ENCODE measurements at places on chromosomes 2 and 18.
A peak's percentile ranks its signal among the peaks of the same experiment; 100 is the strongest.

- peak; percentile 47 for DNase-seq
These were observed 131.3 kb downstream of the COL6A3 start for GRCh38 chr2:237282568-237283128.

- no peak for DNase-seq
These were observed 70.5 kb downstream of the PSMG2 start for GRCh38 chr18:12773369-12773768.

- DNase-seq: peak; percentile 68
These were observed 200.6 kb upstream of the RASGRP3 start for GRCh38 chr2:33275689-33276444.

DNA sequence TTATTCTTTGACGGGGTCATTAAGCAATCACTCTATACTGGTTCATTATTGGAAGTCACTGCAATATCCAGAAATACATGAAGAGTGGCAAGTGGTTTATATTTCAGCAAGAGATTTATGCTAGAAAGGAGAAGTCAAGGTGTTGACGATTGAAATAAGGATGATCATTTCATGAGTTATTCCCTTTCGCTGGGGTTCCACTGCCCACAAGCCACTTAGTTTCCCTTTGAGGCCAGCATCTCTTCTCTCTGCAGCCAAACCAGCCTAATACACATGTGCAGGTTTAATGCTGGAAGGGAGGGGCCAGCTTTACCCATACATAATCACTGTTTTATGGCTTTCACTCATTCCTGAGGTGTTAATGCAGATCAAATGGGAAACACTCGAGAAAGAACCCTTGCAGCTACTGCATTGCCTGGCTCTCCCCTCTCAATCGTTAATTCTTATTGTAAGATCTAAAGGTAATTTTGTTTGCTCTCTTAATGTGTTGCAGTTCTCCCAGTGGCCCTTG is 108.4 kb downstream of the MEIS1 start:
- no peak for DNase-seq

- DNase-seq: no peak
These were observed 6.9 kb downstream of the CCDC195 start for GRCh38 chr2:224709301-224709700.

DNA sequence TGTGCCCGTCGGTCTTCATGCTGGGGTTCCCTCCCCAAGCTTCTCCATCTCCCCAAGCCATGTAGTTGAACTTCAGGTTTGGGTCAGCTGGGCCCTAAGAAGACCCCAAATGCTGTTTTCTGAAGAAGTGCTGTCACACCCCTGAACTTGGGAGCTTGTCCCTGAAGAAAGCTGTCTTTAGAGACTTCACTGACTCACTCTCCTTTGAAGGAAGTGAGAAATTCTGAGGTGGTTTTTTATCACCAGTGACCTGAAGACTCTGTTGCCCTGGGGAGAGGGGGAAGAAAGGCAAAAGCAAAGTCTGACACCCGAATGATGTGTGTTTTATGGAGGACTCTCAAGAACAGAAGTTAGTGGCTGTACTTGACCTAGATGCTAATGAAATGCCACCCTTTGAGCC is 83.6 kb upstream of the BCL2L11 start:
- no peak for DNase-seq

DNA sequence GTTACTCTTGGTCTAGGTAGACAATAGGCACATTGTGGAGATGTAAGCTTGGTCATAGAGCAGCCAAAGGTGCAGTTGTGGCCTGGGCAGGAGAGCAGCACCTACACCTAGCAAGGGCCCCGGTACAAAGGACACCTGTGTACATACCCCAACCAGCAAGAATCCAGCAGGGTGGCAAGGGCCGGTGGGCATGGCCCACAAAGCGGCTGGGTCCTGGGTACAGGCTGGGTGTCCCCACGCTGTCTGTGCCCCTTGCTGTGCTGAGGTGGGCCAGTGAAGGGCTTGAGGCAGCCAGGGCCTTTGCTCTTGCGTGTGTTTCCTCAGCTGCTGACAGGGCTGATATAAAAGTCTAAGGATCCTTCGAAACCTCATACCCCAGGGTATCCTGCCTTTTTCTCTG is 501.8 kb downstream of the EIPR1 start:
- DNase-seq: no peak

GRCh38 chr2:39568116-39568515 is 97.6 kb upstream of the TMEM178A start:
- DNase-seq: no peak

- no peak for DNase-seq
These were observed 49.0 kb downstream of the FAM168B start for GRCh38 chr2:131044075-131044756.
